ENCODE measurements at places on chromosomes 6 and 20.
A peak's percentile ranks its signal among the peaks of the same experiment; 100 is the strongest.

GRCh38 chr6:36358226-36358915, 21.7 kb upstream of the BNIP5 start:
- no peak for DNase-seq

DNA sequence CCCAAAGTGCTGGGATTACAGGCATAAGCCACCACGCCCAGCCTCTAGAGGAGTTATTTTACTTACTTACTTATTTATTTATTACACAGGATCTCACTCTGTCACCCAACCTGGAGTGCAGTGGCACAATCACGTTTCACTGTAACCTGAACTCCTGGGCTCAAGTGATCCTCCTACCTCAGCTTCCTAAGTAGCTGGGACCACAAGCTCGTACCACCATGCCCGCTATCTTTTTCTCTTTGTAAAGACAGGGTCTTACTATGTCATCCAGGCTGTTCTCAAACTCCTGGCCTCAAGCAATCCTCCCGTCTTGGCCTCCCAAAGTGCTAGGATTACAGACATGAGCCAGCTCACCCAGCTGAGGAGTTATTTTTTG, 1.6 kb upstream of the TRIB3 start:
- no peak for DNase-seq

DNA sequence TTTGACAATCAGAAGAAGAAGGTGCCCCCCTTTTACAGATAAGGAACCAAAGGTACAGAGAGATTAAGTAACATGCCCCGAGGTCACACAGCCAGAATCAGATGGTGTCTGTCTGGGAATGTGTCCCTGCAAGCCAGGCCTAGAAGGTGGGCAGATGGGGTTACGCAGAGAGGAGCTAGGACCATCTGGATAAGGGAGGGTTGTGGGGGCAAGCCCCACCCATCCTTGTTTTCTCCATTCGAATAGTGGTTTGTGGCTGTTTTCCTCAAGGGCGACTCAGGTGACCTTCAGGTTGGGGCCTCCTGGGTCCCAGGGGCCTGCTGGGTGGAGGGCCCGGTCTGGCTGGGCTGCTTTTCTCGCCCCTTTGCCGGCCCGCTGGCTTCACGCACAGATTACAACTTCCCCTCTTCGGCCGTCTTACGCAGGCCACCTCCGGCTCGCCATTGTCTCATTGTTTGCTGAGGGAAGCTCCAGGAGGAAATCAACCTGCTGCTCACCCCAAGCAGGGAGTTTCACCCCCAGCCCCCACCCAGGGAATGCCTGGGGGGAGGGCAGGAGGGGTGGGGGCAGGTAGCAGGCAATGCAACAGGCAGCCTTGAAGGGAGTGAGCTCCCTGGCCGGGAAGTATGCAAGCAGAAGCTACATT, 30.8 kb upstream of the CSNK2A1 start:
- no peak for DNase-seq

DNA sequence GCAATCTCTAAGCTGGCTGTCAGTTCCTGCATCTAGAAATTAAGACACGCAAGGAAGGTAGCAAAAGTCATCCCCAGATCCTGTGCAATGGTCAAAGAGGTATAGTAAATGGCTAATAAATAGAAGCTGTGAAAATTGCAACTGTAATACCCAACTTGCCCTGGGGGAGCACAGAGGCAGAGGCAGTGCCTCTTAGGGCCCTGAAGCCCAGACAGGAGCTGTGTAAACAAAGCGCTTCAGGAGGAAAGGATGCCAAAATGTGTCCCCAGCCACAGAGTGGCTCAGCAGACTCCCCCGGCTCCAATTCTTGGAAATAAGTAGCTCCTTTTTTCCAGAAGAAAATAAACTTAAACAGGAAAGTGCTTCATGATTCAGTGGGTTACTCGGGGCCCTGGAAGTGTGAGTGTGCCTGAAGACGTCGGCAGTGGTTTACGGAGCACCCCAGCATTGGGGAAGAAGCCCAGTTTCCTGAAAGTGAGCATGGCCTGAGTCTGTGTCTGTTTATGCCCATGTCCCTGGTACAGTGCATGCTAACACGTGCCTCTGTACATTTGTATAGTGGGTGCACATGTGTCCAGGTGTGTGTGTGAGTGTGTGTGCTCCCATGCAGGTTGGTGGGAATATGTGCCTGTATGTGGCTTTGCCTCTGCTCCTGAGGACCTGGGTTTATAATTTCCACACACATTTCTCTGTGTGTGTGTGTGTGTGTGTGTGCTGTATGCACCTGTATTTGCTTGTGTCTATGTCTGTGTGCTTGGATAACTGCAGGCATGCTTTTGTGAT, 246.7 kb downstream of the MAFB start:
- no peak for DNase-seq

GRCh38 chr6:30326526-30327231, at the start of gene TRIM39:
TRIM39 (plus strand) TSS chr6:30326927; CDS start chr6:30329318, 2,391 bp downstream.
- peak; percentile 63 for DNase-seq

All from kidney glomerular epithelial cell (primary cell).